ENCODE measurements at places on chromosomes 16 and 17.

DNA sequence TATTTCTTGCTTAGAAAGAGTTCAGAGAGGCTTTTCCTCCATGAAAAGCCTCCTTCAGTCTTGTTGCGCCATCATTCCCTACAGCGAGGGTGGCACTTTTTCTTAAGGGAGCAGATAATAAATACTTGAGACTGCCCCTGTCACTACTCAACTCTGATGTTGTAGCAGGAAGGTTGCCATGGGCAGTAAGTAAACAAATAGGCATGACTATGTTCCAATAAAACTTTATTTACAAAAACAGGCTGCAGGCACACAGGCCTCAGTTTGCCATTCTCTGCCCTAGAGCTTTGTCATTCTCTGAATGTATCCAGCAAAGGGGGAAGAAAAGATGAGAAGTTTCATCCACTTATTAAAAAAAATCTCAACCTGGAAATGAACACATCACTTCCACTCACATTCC is 60.4 kb downstream of the MYOCD start:
- DNase-seq: no peak

GRCh38 chr16:25014500-25015147 is 545 bp downstream of the ARHGAP17 start:
- DNase-seq: peak; percentile 25

- DNase-seq: no peak
Observed at GRCh38 chr16:3655030-3655395, 522 bp downstream of the DNASE1 start.

DNA sequence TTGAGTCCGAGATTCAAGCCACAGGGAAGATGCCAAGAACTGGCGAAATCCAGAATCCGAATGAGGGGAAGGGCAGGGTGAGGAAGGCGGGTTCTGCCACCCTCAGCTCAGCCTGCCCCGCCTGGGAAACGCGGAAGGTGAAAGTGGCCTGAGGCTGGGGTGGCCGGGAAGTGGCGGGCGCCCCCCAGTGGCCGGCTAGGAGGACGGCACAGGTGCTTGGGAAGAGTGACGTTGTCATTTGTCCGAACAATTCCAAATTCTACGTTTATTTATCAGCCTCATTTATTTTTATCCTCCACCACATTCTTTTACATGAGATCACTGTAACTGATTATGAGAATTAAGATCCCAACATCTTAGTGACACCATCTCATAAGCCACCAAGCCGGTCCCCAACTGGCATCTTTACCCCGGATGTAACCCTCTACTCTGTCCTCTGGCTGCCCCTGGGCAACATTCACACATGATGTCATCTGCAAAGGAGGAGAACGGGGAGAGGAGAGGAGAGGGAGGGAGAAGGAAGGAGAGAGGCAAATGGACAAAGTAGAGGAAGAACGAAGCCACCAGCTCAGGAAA is 21.3 kb downstream of the SRCIN1 start:
- peak; percentile 66 for DNase-seq

DNA sequence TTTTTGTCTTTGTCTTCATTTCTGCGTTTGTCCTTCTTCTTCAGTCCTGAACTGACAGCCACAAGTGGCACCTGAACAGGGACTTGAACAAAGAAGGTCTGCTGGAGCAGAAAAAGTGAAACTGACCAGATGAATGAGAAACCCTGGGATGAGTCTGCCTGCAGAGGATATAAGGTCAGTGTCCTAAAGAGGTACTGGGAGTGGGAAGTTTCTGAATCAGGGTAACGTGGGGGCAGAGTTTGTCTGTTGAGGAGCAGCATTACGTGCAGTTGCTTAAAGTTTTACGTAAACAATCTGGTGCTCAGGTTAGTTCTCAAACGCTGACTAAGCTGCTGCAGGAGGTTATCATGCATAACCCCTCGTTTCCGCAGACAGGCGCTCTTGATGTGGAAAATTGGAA is 2057.6 kb downstream of the TP53TG3F start:
- no peak for DNase-seq

All from SW 1271 (cell line).